ENCODE measurements at places on chromosomes 12 and 14.

GRCh38 chr12:30756074-30756473 lies 1.3 kb upstream of the CAPRIN2 start:
- no peak for DNase-seq

- DNase-seq: peak; percentile 46
These were observed 41.7 kb downstream of the TSPAN19 start for GRCh38 chr12:84994426-84994825.

- peak; percentile 53 for DNase-seq
These were observed 1.1 kb upstream of the SDSL start for GRCh38 chr12:113420996-113421595.

DNA sequence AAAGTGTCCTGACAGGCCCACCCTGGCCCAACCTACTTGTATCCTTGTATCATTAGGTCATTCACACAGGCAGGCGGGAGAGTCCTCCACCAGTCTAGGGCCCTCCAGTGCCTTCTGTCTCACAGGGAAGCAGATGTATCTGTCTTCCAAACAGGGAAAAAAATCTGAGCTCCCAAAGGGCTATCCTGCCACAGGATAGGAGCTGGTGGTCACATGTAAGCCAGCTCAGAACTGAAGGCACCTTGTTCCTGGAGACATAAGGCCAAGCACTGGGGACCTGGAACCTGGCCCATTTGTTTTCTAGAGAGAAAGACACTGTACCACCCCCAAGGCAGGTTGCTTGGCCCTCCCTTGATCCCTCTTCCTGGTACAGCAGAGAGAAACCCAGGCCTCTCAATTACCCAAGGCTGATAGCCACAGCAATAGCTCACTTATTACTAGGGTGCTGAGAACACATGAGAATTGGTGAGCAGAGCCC lies 19.4 kb upstream of the PLEKHH1 start:
- DNase-seq: no peak

GRCh38 chr12:5138845-5139244 lies 95.2 kb downstream of the KCNA5 start:
- no peak for DNase-seq

DNA sequence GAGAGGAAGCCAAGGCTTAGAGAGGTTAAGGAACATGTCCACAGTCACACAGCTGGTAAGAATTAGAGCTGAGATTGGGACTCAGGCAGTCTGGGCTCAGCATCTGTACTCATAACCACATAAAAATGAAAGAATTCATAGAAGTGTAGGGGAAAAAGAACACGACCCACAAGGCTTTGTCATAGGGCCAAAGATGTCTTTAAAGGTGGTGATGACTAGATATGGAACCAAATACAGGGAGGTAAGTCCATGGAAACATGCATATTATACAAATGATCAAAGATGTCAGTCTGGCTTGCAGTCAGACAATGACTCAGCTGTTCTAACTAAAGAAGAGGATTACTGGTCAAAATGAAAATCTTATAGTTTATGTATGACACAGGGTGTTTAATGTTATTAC lies 7.2 kb upstream of the SSPN start:
- DNase-seq: no peak

DNA sequence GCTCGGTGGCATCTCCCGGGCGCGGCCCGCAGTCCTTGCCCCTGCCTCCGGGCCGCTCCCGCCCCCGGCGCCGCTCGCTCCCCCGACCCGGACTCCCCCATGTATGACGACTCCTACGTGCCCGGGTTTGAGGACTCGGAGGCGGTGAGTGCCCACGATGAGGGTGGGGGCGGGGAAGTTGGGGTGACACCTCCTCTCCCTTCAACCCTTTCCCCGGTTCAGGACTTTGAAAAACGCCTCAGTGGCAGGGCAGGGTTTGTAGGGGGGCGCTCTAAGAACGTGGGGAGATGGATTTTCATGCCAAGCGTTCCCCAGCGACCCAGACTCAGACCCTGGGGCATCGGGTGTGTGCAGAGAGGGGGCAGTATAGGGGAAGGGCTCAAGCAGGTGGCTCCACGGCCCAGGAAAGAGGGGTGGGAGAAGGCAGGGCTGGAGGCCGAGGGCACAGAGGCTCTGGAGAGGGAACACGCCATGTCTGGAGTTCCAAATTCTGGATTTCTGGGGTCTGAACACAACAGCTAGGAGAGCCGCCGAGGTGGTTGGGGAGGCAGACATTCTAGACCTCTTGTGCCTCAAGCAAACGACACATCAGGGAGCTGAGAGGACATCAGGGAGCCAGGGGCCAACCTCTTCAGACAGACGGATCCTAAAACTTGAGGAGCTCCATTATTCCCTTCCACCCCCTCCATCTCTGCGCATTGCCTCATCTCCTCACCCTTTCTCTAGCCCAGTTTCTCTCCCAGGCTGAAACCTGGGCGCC lies 715 bp downstream of the CACNB3 start:
- DNase-seq: peak; percentile 69

DNA sequence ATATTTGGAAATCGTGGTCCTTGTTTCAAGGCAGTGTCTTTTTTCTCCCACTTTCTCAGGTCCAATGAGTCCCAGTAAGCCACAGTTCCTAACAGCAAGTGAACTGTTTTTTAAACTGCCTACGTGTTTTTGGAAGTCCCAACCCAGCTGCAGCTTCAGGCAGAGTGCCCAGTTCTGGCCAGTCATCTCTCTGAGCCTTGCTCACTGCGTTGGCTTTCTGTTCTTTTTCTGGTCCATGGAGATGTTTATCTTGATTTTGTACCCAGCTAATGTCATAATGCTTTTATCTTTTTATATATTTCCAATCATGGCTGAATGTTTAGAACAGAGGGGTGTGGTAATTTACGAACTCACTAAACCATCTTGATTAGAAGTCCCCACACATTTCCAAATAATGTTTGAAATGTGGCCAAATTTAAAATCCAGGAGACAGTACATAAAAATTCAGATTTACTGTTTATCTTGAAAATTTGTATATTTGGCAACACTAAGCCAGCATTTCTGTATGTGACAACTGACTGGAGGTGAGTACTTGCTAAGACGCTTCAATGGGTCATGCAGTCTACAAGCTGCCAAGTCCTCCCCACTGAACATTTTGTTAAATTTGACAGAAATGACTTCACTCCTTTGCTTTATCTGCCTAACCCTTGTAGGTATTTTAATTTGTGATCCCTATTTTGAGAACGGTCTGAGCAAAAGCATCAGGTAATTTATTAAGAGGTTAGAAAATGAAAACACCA lies 46.1 kb upstream of the OTOGL start:
- DNase-seq: no peak

- no peak for DNase-seq
These were observed 123.3 kb upstream of the BTG1 start for GRCh38 chr12:92268946-92269345.

GRCh38 chr12:66055837-66056319 lies 74.7 kb downstream of the LLPH start:
- no peak for DNase-seq

DNA sequence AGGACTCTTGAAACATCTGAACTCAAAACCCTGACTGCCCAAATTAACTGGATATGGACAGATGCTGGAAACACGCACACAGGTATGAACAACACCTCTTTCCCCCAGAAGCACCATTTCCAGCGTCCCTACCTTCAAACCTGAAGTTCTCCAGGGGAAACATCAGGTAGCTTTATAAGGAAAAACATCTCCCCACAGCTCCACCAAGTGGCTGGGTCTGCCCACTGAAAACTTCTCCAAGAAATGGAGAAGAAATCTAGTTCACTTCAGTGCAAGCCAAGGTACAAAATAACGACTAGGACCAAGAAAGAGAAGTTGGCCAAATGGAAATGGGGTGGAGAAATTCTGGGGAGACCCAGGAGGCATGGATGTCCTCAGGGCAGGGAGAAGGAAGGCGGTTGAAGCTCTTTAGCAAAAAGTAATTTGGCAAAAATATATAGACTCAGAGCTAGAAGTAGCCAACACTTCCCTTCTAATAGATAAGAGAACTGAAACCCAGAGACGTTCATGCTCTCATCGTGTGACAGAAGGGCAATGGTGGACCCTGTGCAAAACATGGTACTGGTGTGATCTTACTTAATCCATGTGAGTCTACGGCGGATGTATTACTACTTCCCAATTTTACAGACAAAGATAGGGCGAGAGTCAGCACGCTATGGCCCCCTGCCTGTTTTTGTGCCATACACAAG lies 10.5 kb upstream of the NUAK1 start:
- peak; percentile 72 for DNase-seq

DNA sequence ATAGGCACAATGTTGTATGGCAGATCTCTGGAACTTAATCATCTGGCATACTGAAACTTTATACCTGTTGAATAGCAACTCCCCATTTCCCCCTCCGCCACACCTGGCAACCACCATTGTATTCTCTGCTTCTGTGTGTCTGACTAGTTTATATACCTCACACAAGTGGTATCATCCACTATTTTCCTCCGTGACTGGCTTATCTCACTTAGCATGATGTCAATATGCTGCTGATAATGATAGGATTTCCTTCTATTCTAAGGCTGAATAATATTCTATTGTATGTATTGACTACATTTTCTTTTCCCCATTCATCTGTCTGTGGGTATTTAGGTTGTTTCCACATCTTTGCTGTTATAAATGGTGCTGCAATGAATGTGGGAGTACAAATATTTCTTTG lies 21.5 kb downstream of the BRMS1L start:
- peak; percentile 43 for DNase-seq

DNA sequence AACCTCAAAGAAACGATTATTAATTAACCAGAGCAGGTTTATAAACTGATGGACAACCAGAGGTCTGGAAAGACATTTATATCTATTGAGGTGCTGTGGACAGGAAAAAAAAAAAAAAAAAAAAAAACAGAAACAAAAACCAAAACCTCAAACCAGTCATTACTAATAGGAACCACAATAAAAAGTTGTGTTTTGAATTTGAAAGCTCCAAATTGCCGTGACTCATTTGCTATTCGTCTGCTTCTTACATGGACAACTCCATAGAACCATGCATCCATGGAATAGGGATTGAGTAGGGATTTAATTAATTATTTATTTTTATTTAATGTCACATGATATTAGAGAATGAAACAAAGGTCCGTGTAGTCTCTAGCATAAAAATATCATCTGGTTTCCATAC lies 134.1 kb upstream of the SSTR1 start:
- DNase-seq: no peak

GRCh38 chr14:95828649-95829265 lies 47.9 kb upstream of the TUNAR start:
- no peak for DNase-seq

DNA sequence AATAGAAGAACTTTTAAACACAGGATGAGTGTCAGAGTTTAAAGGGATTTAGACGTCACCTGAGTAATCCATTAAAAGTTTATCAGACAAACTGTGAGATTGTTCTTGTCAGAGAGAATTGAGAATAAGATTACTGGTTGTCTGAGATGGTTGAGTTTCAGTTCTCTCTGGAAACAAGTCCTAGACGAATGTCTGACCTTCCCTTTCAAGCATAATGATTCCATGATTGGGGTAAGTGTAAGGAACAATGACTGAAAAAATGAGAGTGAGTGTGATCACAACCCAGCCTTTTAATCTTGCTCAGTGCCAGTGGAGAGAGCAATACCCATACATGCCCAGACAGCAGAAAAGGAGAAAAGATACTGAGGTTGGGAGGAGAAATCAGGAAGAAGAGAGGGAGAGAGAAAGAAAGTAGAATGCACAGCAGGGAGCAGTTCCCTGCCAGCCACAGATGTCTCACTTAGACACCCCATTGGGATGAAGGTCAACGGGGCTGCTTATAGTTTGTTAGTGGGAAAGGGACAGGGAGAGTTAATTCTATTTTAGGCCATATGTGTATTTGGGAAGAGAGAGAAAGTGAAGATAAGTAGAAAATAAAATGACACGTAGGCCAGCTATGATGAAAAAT lies 4.3 kb downstream of the GRIP1 start:
- DNase-seq: peak; percentile 26

- no peak for DNase-seq
These were observed 31.4 kb upstream of the AMN start for GRCh38 chr14:102891111-102891510.

DNA sequence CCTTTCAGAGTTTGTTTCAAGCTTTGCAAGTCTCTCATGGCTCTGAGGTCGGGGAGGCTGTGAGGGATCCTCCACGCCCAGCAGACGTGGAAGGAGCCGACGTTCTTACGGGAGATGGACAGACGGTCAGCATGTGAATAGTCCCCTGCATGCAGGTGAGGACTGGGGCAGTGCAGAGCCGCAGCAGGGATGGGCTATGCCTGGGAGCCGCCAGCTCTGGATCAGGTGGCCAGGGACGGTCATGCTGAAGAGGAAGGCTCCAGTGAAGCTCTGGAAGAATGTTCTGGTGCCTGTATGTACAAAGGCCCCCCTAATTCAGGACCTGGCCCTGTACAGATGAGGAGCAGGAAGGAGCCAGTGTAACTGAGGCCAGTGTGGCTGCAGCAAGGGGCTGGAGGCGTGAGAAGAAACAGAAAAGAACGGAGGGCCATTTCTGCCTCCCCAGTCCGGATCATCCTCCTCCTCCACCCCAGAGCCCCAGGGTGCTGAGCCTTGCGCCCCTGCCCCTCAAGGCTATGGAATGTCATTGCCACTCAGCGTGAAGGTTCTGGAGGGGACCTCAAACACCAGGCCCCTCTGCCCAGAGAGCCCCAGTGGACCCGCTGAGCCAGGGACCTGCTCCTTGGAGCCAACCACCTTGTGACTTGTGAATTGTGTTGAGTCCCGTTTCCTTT lies 96.8 kb upstream of the DIO3 start:
- DNase-seq: no peak

- no peak for DNase-seq
These were observed 28.4 kb downstream of the NOC4L start for GRCh38 chr12:132172619-132173018.

DNA sequence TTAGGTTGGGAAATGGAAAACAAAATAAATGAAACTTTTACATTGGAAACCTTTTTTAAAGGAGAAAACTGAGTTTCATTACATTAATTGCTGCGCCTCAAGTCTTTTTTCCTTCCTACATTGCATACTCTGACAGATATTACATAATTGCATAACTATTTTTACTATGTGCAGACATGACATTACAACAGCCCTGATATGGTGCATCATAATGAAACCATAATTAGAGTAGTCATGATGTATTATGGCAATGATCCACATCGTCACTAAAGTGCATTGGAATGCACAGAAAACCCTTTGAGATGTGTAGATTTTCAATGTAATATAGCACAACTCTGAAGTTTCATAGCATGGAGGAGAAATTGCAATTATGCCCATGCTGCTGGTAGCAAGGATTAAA lies 217.8 kb upstream of the NPAS3 start:
- no peak for DNase-seq

DNA sequence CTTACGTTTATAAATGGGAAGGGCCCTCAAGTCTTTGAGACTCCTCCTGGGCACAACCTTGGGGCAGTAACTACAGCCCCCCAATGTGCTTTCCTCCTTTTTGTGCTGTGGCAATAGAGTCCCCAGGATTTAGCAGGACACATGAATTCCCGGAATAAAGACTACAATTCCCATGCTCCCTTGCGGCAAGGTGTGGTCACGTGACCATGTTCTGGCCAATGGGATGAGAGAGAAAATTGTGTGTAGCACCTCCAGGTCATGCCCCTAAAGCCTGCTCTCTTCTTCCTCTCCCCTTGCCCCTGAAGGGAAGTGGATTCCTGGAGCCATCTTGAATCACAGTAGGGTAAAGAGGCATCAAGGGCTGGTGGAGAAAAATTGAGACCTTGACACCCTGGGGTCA lies 295.1 kb upstream of the SFSWAP start:
- no peak for DNase-seq

Data from NCI-H69 (cell line).